Left lobe of liver (tissue), 2 donors: ENCODE measurements at places on chromosomes 4 and X.

DNA sequence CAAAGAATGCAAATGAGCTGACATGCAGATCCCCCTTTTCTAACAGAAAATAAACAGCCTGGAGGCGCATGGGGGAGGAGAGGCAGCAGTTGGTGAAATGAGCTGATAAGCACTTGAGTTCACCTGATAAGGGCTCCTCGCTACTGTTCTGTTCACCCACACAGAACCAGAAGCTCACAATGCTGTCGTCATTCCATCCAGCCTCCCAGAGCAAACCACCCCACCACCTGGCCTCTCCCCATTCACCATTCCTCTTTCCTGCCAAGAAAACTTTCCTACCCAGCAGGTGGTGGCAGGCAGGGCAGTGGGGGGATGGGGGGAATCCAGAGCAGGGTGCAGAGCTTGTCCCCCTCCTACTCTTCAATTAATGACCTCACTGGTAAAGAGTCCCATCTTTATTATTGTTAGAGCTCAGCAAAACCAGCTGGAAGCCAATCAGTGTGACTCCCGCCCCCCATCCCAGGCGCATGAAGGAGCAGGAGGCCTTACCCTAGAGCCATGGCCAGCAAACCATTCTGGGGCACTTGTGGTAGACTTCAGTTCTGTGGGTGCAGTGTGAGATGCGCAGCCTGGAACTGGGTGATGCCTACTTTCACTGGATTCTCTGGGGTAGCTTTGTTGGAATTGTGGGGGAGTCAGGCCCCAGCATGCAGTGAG is 350.3 kb downstream of the ZIC3 start:
- no peak for DNase-seq

- no peak for DNase-seq
Observed at GRCh38 chr4:5812506-5813229, 80.2 kb downstream of the CRMP1 start.

- no peak for DNase-seq
Observed at GRCh38 chrX:9369802-9370291, 95.0 kb upstream of the TBL1X start.

DNA sequence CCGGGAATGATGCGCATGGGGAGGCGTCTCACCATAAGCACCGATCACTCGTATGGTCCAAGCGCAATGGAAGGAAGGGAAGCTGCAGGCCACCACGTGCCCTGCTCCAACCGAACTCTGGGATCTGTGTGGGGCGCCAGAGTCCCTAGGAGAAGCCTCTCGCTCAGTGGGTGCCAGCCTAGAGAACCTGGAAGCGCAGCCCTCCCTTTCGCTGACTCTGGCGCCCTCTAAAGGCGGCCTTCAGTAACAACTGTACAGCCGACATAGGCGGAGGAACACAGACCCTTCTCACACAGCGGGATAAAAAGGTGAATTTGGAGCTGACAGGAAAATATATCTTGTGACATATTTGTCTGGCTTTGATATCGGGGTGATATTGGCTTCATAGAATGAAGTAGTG is 76.0 kb downstream of the INTS6L start:
- DNase-seq = no peak

DNA sequence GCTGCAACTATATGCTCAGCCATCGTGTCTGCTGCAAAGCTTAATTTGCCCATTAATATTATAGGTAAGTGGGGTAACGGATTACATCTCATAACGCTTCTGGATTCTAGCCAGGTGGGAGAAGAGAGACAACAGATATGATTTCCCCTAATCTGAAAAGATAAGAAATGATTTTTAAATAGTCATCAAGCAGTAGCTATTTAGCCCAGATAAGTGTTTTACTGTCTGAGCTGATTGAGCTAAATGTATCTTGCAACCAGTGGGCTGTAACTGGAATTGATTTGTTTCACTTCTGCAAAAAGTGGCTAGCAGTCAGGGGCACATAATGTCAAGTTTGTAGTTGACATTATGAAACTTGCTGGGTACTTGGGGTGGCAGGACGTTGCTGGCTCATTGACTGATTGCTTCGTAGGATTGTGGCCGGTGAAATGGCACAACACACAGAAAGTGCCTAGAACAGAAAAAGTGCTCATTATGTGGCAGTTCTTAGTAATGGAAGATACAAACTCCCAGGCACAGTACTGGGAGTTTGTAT is 18.5 kb downstream of the LAP3 start:
- DNase-seq = no peak

GRCh38 chrX:51598899-51599298 is 19.8 kb downstream of the CENPVL3 start:
- no peak for DNase-seq
